ENCODE measurements at places on chromosomes 5 and 9.
A peak's percentile ranks its signal among the peaks of the same experiment; 100 is the strongest.

DNA sequence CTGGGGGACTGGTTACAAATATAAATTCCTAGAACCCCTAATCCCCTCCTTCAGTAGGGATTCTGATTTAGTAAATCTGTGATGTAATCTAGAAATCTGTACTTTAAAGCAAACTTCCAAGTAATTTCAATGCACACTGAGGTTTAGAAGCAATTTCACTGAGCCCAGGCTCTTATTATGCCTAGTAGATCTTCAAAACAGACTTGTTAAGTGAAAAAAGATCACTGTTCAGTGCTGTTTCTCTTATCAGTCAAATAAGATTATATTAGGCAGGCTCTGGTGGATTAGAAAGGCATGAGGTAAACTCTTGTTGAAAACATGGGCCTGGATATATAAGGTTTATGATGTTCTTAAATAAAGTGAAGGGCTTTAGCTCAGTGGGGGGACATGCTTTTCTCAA lies 293.9 kb downstream of the ADGRV1 start:
- no peak for DNase-seq

DNA sequence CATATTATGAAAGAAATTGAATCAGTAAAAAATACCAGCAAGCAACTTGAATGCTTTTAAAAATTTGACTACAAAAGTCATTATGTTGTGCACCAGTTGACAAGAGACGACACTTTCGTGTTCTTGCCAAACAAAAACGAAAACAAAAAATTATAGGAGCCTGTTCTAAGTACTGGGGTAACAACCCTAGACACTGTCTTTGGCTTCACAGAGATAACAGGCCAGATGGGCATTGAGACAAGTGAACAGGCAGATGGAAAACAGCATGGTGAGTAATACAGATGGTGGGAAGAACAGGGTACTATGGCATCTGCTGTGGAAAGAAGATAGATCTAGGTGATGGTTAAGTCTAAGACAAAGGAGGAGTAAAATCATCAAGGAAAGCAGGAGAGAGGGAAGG lies 99.0 kb downstream of the CDH12 start:
- DNase-seq = no peak

- DNase-seq = no peak
Observed at GRCh38 chr9:99296291-99296951, 74.3 kb downstream of the SEC61B start.

GRCh38 chr9:37801287-37801850 lies 772 bp downstream of the DCAF10 start:
- peak; percentile 28 for DNase-seq

GRCh38 chr9:6564868-6565267 lies 80.7 kb downstream of the GLDC start:
- DNase-seq = no peak

GRCh38 chr5:167352801-167353200 lies 938.6 kb upstream of the WWC1 start:
- no peak for DNase-seq

DNA sequence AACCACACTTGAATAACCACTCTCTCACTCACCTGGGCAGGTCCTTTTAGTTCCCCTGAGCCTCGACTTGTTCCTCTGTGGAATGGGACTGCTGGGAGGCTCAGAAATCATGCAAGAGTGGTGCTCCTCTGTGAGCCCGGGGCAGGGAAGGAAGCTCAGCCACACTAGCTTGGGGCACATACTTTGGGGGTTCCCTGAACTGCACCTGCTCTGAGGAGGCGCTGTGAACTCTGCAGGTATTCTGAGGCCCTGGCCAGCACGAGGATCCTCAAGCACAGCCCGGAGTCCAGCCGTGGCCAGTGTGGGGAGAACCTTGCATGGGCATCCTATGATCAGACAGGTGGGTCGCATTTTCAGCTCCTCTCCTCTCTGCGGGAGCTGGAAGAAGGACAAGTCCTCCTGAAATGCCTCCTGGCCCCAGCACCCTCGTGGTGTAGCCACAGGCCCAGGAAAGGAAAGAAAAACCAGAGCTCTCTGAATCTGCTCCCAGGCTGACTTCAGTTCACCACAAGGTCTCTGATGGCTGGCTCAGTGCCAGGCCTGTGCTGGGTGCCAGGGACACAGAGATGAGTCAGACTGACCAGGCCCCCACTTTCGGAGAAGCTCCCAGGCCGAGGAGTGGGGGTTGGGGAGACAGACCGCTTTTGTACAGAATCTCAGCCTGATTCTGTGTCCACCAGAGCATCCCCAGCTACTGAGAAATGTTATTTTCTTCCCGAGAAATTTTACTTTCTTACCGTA lies 11.9 kb downstream of the GLIPR2 start:
- peak; percentile 92 for DNase-seq

- DNase-seq = no peak
Observed at GRCh38 chr5:133377736-133378135, 234.6 kb downstream of the FSTL4 start.

GRCh38 chr5:6302075-6302474 lies 76.3 kb downstream of the MED10 start:
- no peak for DNase-seq

DNA sequence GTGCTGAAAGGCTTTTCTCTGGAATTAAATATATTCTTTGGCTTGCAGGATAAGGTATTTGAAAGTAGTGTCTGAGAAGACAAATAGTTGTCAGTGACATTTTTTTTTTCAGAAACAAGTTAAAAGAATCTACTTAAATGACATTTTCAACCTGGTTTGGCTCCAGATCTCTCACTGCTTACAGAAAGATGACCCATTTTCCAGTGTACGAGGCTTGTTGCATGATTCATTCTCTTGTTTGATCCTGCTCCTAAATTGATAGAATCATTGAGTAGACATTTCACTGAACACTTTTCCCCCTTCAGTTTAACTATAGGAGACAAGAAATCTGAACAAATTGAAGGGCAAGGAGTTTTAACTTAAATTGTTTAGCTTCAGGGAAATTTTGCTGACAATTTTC lies 546.1 kb downstream of the ZNF608 start:
- no peak for DNase-seq

- no peak for DNase-seq
Observed at GRCh38 chr5:173878224-173878967, 9.8 kb upstream of the CPEB4 start.

GRCh38 chr9:26034786-26035185 lies 356.5 kb upstream of the TUSC1 start:
- no peak for DNase-seq

GRCh38 chr9:69971643-69972449 lies 71.8 kb upstream of the MAMDC2 start:
- peak; percentile 55 for DNase-seq

DNA sequence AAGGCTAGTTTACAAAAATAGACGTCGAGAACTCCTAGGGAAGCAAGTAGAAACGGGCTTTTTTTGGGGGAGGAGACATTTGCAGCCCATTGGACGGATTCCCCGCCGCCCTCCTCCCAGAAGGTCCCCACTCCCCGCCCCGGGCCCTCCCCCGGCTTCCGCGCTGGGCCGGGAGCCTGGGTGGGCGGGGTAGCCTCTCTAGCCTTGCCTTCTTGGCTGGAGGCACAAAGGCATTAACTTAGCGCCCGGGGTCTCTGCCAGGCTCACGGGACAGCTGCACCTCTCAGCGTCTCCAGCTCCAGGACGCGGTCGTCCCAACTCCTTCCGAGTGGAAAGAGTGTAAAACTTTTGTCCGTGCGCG lies at the start of gene DMRTA1:
TSS of gene DMRTA1 (plus strand) at position 236 of the 361 bp plus-strand sequence. CDS start 242 bp downstream, outside the sequence.
- peak; percentile 16 for DNase-seq

DNA sequence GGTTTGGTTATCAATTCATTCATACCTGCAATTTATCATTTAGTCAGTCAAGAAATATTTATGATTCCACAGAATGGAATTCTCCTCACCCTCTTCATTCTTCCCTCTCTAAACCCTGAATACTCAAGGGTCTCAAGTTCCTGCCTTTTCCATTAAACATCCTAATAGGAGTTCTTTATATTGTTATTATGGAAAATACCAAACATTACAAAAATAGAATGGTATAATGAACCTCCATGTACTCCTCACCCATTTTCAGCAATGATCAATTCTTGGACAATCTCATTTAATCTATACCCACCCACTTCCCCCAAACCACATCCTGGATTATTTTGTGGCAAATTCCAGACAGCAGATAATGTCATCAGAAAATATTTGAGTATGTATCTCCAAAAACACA lies 74.5 kb downstream of the ADAMTS12 start:
- no peak for DNase-seq

DNA sequence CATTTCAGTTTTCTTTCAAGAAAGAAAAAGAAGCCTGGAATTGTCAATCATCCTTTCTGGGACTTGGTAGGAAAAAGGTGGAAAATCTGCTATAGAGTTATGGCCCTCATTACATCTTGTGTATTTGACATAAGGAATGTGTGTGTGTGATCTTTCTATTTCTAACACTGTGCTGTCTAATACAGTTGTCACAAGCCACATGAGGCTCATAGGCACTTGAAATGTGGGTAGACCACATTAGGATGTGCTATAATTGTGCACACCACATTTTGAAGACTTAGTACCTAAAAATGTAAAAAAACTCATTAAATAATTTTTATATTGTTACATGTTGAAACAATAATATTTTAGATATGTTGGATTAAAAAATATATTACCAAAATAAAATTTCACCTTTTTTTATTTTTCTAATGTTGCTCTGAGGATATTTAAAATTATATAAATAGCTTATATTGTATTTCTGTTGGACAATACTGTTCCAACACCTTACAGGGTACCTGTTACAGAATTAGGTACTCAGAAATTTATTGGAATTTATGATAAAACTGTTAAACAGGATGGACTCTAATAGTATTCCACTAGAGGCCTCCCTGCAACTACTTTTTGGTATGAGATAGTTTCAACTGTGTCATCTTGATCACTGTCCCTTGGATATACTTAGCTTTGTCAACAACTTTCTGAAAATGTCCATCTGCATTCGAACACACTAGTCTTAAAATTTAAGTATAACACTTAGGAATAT lies 18.4 kb downstream of the MSANTD3 start:
- no peak for DNase-seq

- DNase-seq = peak; percentile 52
Observed at GRCh38 chr5:128674837-128675446, 136.9 kb upstream of the FBN2 start.

GRCh38 chr5:96807075-96807654 lies 580 bp downstream of the ERAP1 start:
- peak; percentile 59 for DNase-seq

DNA sequence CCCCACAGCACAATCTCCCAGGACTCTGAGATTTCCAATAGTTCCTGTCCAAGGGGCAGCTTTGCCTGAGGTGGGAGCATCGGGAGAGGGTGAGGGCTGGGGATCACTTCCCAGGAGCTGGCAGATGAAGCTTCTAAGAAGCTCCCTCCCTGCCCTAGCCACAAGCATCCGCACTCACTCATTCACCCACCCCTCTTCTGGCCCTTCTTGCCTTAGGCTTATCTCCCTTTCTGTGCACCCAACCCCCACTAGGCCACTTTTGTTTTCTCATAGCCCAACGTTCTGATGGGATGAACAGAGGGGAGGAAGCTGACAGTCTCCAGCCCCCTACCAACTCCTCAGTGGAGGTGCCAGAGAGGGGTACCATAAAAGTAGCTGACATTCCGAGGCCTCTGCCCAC lies 3.7 kb upstream of the PCDH1 start:
- DNase-seq = no peak

DNA sequence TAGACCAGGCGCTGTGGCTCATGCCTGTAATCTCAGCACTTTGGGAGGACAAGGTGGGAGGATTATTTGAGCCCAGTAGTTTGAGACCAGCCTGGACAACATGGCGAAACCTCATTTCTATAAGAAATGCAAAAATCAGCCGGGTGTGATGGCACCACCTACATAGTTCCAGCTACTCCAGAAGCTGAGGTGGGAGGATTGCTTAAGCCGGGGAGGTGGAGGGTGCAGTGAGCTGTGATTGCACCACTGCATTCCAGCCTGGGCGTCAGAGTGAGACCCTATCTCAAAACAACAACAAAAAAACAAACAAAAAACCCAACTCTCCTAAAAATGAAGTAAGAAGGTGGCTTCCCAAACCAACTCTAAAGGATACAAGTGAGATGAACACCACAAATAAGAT lies 23.0 kb downstream of the IARS1 start:
- DNase-seq = no peak

DNA sequence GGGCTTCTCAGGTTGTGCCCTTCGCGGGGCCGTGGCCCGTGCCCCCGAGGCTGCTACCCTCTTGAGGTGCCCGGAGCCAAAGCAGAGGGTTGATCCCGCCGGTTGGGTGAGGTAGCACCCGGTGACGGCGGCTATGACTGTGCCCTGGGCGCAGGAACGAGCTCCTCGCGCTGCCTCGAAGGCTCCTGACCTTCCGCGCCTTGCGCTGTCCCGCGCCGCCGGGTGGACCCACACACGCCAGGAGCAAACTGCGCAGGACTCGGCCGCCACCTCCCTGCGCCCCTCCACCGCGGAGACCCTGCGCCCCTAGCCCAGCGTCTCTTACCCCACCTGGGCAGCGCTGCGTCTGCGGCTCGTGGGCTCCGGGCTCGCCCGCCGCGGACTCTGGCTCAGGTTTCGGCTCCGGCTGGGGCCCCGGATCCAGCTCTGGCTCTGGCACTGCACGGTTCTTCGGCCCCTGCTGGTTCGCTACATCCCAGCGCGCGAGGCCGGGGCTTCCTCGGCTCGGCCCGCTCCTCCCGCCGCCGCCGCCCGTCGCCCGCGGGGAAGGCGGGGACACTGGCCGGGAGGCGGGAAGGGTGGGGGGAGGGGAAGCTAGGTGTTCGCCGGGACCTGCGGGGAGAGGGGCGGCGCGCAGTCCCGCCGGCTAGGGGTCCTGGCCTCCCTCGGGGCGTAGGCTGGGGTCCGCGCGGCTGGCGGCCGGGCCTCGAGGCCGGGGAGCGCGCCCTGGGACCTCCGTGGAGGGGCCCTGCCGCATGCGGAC lies 5.4 kb upstream of the PITX1 start:
- DNase-seq = no peak

DNA sequence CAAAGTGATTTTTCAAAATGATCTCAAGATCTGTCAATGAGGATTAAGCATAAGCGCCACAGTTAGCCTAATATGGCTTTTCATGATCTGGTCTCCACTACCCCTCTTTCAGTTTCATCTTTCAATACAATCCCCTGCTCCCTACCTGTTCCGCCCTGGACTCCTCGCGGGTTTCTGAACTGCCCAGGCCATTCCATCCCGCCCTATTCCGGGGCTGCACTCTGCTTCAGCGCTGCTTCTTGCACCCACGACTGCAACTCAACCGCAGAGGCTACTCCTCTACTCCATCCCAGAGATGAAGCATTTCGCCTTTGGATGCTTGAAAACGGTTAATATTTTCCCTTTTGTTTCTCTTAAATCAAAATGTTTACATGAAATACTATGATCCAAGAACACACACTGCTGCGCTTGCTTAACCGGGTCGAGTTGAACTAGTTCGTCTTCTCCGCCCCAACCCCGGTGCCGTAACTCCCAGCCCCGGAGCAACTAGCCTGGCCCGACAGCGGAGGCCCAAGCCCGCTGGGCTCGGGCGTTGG lies 716 bp upstream of the OTULIN start:
- DNase-seq = peak; percentile 36

Measured in activated CD4-positive, alpha-beta T cell treated with anti-CD3 and anti-CD28 coated beads, Interleukin-10, Interleukin-2, amounts not matched to agents 100 ng/mL and 50 ng/mL, durations not matched to agents 16 hours and 8 hours (primary cell).